ENCODE measurements at places on chromosomes 2 and 18.

DNA sequence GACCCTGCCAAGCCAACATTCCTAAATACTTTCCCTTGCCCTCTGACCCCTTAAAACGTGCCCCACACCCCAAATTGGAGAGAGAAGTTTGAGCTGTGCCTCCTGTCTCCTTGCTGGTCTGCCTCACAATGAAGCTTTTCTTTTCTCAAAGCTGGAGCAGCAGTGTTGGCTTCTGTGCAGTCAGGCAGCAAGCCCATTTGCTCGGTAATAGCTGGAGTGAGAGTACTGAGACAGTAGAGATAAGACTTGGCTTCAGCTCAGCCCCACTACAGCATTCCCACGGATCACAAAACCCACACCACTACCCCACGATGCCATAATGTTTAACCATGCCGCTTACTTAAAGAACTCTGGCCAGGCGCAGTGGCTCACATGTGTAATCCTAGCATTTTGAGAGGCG, 73.0 kb downstream of the NCAPH start:
- DNase-seq = no peak

DNA sequence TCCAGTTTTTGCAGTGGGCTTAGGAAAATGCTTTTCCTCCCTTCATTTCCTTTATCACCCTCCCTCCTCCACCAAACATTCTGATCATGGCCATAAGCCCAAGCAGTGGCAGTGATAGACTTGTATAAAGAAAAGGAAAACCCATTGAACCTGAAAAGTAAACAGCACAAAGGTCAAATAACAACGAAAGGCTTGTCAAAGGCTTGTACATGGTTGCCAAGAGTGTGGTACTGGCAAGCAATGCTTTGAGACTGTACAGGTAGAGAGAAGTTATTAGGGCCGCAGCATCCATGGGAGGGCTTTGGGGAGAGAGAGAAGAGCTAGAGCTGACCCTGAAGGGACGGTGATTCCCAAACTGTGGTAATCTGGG, 2.1 kb upstream of the VWA3B start:
- no peak for DNase-seq

DNA sequence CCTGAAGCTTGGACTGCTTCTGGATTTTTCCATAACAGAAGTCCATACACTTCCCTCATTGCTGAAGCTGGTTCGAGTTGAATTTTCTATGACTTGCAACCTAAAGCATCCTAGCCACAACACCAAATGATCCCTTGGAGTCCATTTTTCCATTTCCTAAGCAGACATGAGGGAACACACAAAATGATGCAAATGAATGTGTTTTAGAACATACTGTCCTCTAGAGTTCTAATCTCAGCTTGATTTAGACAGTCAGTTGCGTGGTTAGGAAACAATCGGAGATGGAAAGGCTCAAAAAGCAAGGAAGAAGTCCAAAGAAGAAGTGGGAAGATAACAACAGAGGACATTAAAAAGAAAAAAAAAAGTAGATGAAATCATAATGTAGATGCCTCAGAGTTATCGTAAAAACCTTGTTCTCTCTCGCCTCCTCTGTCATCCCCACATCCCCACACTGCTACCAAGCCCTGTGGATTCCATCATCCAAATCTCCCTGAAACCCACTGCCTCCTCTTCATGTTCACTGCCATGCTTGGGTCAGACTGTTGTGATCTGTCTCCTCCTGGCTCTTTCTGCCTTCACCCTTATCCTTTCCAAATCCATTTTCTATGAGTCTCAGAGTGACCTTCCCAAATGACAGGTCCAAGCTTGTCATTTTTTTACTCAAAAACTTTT, 58.4 kb downstream of the TMEM247 start:
- no peak for DNase-seq

DNA sequence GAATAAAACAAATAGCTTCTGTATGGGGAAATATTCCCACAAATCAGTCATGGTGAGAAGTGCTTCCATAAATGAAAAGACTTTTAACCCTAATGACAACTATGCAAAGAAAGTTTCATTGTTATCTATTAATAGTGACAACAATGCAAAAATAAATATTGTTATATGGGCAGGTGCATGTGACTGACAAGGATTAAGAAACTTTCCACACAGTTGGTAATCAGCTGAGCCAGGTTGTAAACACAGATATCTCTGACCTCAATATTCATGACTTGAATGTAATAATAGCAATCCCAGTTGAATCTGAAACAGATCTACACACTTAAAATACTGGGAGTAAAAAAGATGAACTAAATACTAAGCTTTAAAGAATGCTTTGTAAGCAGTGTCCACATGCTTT, 517.0 kb upstream of the SOX11 start:
- DNase-seq = no peak

- DNase-seq = no peak
Observed at GRCh38 chr2:73253901-73254300, 19.8 kb downstream of the CCT7 start.

GRCh38 chr2:74077636-74078035, 70.1 kb downstream of the BOLA3 start:
- DNase-seq = no peak

DNA sequence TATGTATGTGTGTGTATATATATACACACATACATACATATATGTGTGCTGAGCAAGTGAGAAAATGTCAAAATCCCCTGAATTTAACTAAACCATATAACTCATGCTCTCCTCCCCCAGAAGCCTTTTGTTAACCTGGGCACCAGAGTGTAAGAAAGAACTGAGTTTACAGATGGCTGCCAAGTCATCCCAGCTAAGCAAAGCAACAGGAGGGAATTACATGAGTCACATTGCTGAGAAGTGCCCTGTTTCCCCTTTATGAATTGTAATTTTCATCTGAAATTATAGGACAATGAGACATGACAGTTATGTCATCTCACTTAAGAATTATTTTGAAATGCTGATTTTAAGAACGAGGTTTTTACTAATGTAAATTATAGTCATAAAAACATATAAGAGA, 29.9 kb downstream of the SCN7A start:
- DNase-seq = no peak

DNA sequence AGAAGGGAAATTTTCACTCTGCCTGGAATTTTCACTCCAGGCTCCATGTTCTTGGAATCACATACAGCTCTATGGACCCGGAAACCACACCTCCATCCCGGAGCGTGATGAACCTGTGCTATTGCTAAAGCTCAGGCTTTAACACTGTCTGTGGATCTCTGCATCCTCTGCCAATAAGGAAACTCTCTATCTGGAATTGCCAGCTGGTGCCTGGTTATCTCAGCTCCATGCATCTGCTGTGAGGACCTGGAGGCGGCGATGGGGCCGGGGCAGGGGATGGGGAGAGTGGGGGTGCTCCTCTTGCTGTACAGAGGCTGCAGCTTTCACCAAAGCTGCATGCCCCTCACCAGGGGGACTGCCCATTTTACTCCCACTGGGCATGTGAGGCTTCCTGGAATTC, 754.0 kb upstream of the SOX11 start:
- DNase-seq = no peak

DNA sequence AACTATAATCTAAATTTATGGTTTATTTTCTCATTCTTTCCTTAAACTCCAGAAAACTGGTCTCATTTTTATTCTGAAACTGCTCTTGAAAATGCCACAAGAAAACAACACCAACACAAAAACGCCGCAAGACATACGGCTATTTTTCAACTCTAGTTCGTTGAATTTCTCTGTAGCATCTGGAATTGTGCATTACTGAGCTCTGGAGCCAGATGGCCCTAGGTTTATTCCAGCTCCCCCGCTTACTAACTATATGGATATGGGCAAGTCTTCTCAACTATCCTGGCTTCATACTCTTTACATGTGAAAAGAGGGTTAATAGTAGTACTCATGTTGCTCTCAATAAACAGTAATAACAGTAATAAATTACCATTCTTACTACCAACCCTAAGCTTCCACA, 19.9 kb downstream of the FAM98A start:
- no peak for DNase-seq

DNA sequence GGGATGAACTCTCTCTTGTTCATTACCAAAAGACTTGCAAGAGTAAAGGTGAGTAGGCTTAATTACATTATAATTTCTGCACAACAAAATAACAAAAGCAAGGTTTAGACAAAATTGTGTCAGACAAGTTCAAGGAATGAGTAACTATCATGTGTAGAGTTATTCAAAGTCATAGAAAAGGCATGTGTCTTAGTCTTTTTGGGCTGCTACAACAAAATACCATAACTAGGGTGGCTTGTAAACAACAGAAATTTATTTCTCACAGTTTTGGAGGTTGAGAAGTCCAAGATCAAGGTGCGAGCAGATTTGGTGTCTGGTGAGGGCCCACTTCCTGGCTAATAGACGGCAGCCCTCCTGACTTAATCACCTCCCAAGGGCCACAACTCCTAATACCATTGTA, 37.6 kb downstream of the IL1R2 start:
- no peak for DNase-seq

DNA sequence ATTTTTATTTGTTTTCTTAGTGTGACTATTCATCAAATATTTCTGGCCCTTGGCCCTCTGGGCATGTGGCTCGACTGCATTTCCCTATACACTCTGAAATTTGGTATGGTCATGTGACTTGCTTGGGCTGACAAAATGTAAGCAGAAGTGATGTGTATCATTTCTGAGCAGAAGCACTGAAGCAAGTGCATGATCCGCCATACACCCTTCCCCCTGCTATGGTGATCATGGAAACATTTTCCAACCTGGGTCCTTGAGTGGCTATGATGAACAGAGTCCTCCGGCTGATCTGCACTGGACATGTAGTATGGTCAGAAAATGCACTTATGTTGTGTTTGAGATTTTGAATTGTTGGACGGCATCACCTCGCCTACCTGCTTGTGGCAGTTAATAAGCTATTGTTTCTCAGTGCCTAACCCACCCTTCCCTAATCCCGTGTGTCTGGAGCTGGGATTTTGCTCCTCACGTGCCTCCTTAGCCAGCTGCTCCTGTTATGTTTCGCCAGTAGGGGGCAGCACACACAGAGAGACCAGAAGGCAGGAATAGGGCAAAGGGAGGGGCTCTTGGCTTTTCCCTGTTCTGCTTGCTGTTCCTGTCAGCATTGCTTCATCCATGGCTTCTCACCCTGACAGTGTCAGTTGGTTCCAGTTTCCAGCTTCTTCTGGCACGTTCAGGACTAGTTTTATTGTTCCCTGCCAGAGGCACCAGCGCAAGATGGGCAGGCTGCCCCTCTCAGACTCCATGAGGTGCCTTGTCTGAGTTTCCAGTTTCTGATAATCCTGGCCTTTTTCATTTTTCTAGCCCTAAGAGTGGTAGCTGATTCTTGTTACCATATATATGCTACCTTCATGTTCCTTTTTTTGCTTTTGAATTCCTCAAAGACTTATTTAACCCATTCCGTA, 207.4 kb downstream of the ARL6IP6 start:
- no peak for DNase-seq

DNA sequence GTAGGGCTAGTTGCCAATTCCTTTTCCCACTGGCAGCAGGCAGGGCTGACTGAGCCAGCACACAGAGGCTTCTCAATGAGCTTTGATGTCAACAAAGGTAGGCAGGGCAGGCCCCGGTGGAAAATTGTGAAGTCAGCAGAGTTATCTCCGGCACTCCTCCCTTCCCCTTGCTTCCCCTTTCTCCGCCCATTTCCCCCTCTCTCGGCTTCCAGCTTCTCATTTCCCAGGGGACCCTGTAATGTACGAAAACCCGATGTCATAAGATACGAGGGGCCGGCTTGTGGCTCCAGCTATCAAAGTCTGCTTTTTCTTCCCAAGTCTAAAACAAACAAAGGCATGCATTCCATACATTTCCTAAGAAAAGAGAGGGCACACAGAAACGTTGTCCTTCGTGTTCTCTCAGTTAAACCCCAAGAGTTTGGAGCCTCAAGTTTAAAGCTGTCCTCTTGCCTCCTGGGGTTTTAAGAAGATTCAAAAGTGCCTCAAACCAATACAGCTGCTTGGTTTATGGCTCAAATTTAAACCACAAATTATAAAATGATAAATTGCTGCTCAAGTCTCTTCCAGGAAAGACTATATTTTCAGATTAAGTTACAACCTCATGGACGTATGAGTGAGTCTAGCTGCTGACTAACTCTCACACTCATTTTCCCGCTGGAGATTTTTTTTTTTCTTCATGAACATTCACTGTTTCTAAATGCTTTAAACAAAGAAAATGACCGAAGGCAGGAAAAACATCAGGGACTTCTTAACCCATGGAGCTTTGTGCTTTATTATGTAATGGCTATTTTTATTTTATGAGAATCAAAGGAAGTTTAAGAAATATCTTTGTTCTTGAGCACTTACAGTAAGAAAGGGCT, 27.2 kb upstream of the EML4 start:
- no peak for DNase-seq

- peak; percentile 93 for DNase-seq
Observed at GRCh38 chr2:239472235-239472775, 71.5 kb upstream of the HDAC4 start.

DNA sequence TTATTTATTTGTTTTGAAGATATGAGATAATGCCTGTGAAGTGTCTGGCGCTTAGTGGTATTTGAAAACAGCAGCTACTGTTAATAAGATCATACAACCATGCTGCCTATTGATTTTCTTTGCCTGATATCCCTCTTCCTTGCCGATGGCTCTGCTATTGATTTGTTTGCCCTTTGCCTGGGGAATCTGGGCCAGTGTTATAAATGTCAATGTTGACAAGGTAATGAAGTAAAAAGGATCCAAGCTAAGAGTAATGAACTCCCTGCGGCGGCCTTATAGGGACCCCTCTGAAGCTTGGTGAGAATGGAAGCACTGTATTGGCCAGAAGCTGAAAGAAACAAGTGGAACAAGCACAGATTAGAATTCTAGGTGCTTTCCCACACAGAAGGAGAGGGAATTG, 854.6 kb downstream of the CNTNAP5 start:
- no peak for DNase-seq

DNA sequence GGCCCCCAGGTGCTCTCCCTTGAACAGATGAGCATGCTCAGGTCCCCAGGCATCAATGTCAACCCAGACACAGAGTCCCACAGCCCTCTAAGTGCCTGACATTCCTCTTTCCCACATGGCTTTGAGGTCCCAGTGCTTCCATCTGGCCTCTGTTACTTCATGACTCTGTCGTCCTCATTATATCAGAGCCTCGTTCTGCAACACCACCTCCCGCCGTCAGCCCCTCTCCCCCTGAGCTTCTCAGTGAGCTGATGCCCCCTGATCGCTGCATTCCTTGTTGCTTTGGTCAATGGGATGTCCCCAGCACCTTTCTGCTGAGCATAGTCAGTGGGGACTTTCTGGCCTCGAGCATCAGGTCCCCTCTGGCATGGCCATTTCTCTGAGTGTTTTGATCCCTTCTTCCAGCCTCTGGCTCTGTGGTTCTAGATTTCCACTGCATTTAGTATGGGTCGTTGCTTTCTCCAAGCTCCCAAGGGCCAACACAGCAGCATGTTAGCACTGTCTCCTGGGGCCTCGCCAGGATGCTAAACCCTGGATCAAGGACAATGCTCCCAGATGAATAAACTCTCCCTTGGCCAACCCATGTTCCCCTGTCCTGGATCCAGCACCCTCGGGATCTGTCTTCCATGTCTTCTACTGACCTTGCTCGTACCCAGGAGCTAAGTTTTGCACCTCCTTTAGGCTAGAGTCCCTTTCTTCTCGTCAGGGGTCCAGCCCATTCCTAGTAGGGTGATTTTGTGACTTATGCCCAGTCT, 143.2 kb upstream of the TWIST2 start:
- DNase-seq = no peak

GRCh38 chr2:11585071-11585470, 51.2 kb downstream of the GREB1 start:
- no peak for DNase-seq

- no peak for DNase-seq
Observed at GRCh38 chr2:128456281-128456680, 137.6 kb upstream of the HS6ST1 start.

All from NCI-H1417 treated with DMSO at 0.1 percent for 48 hours (cell line).